HTR-8/SVneo (cell line): ENCODE measurements at places on chromosomes 13 and 19.

DNA sequence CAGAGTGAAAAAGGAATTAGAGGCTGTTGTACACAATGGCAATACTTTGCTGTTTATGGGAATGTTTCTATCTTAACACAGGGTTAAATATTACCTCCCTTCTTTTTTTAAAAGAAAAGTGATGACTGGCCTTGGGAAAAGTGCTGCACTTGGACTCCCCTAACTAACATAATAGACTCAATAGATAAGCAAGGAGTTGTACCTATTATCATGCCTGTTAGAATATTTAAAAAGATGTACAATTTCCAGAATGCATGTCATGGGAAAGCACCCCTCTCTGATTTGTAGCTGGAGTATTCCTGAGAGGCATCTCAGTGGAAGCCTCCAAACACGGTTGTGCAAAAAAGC is 79.3 kb upstream of the GPC6 start:
- DNase-seq = no peak

DNA sequence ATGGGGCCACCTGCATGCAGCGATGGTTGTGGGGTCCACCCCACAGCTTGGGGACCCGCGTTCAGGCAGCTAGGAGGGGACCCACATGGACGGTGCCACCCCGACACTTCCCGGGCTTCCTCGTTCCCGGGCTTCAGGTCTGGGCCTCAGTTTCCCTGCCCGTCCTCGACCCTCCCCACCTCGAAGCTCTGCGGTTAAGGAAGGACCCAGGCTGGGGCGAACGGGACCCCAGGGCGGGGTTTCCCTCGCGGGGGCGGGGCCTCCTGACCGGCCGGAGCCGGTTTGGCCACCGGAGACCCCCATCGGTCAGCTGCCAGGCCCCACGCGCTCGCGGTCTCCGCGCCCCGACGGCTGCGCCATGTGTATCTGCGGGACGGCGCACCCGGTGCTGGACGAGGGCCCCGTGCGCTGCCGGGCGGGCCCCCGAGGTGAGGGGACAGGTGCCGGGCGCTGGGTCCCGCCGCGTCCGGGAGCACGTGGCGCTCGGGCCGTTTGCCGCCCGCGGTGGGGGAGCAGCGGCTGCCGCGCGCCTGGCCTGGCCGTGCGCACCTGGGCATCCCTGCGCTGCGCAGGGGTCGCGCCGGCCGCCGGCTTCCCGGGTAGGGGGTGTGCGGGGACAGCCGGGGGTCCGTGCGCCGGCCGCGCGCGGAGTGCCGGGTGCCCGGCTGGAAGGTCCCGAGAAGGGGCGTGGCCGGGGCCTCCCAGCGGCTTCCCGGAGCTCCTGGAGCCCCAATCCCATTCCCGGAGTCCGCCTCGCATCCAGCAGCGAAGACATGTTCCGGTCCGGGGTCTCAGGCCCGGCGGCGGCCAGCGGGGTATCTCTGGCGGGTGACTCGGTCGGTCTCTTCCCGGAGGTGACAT is 4.2 kb downstream of the ARHGAP45 start:
- no peak for DNase-seq

GRCh38 chr19:6710273-6711077 is 10.0 kb downstream of the C3 start:
- no peak for DNase-seq

DNA sequence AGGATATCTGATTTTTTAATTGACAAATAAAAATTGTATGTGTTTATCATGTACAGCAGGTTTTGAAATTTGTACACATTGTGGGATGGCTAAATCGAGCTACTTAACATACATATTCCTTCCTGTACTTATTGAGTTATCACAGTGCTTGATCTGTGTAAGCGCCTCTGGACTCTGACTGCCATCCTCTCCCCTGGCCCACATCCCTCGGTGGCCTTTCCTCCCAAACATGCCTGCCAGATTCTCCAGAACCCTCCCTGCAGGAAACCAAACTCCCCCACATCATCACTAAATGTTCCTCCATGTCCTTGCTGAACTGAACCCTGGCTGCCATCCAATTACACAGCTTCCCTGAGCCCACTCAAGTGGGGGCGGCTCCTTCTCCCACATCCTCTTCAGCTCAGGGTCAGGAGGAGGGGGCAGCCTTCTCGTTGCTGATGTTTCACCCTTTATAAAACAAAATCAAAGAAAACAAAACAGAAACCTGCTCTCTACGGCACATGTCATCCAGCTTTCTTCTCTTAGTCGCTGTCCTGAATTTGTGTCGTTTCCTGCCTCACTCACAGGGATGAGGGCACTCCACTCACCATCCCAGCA is 97.1 kb upstream of the SPATA13 start:
- DNase-seq = no peak

GRCh38 chr13:44971656-44972595 is 17.3 kb downstream of the NUFIP1 start:
- DNase-seq = no peak

DNA sequence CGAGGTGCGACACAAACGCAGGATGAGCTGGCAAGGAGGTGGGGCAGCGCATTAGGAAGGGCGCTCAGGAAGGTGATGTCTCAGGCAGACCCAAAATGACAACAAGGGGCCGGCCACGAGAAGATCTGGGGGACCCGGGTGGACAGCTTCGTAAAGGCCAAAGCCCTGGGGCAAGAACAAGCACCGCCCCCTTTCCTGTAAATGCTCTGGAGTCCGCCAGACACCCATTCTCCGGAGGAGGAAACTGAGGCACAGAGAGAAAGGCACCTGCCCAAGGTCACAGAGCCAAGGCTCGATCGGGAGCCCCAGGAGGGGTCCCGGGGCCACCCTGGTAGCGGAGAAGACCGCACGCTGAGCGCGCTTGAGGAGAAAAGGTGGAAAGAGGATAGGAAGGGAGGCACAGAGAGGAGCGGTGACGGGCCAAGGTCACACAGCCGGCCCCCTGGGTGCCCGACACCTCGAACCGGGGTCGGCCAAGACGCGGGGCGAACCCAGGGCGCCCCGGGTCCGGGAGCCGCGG is 571 bp downstream of the SAFB2 start:
- DNase-seq = no peak

- no peak for DNase-seq
Measured at GRCh38 chr13:72536714-72537394, 190.6 kb downstream of the MZT1 start.

DNA sequence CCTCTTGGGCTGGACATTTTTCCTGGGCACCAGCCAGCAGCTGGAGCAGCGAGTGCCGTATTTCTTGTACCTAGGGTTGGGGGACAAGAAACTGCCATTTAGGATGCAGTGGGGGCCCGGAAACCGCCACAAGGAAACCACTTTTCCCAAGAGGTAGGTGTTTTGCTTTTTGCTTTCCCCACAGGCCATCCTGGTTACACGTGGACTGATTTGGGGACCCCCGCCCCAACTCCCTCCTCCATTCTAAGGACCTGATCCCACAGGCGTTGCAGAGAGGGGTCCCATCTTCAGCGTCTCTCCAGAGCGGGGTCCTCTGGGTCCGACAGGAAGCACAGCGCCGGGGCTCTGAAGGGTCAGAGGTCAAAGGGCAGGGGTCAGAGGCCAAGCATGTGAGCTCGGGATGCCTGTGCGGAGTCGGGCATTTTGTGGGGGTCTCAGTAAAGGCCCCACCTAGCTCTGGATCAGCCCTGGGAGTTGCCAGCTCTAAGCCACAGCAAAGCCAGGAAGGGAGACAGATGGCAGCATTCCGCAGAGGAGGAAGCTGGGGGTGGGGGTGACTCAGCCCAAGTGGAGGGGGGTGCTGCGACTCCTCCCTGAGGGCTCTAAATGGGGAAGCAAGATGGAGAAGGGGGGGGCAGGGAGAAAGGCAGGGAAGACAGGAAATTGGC is 4.3 kb downstream of the ZGLP1 start:
- no peak for DNase-seq

- DNase-seq = no peak
Measured at GRCh38 chr19:1363599-1363998, 20.1 kb upstream of the NDUFS7 start.

- DNase-seq = no peak
Measured at GRCh38 chr13:99295488-99296252, 11.5 kb downstream of the GPR183 start.

DNA sequence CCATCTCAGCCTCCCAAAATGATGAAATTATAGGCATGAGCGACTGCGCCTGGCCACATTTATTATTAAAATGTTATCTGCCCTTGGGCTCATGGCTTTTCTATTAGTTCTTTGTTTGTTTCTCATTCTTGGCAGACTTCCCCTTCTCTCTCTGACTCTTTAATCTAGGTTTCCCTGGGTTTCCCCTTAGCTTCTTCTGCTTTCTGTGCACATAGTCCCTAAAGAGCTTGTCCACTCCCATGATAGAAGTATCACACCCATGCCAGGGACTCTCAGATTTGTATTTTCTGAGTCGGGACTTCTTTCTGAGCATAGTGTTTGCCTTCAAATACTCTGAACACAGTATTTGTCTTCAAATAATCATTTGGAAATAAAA is 38.6 kb upstream of the ITM2B start:
- no peak for DNase-seq

DNA sequence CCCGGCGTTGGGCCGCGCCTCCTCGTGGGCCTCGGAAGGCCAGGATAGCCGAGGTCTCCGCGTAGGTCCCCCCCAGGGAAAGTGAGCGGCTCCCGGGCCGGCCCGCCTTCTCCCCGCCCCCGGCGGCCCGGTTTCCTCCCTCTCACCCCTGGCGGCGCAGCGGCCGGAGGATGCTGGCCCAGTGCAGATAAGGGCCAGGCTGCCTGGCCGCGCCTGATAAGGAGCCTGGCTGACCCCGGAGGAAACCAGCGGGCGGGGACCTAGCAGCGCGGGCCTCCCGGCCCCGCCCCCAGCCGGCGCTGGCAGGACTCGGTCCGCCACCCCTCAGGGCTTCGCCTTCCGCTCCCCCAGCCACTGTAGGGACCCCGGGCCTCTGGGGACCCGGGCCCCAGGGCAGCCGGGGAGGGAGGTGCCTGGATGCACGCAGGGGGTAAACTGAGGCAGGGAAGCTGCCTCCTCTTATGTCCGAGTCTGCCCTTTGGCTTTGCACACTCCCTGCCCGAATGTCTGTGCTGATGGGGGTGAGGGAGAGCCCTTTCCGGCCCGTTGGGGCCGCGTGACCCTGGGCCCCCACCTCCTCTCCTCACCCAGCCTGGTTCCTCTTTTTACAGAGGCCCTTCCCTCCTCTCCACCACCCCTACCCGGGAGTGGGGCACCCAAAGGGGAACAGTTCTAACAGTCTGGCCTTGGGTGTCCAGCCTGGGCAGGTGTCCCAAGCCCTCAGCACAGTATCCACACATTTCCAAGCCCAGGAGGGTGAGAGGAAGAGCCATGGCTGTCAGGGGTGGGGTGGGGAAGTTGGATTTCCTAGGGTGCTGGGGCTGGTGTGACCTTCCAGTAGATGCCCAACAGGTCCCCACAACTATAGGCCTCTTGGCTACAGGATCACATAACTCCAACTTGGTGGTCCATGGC is at the start of gene LYL1:
Gene LYL1 (minus strand): TSS at position 193 of the 915 bp plus-strand sequence. CDS start 1,687 bp downstream, outside the sequence.
- no peak for DNase-seq

DNA sequence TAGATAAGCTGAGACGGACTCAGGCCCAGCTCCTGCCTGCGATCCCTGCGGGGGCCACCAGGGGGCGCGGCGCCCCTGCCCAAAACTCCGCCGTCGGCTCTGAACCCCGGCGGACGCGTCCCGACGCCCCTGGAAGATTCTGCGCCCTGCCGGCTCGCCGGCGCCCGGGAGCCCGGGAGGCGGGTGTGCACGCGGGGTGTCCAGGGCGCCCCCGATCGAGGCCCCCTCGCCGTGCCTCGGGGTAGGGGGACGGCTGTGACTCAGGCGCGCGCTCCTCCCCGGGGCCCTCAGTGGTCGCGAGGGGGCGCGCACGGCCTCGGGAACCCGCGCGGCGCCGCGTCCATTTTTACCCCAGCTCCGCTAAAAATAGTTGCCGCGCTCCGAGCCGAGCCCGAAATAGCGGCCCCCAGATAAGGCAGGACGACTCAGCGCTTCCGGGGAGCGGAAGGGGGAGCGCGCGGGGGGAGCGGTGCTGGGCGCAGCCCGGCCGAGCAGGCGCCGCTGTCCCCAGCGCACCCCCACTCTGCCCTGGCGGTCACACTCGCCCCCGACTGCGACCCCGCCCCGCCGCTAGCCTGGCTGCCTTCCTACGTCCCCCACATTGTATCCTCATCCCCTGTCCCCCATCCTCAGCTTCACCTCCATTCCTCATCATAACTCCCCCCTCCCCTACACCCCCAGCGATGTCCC is 16.0 kb upstream of the ERCC1 start:
- DNase-seq = peak; percentile 71

- DNase-seq = no peak
Measured at GRCh38 chr13:114015111-114015968, 41.5 kb upstream of the C13orf46 start.

GRCh38 chr13:79194272-79194671 is 211.8 kb downstream of the RBM26 start:
- no peak for DNase-seq

DNA sequence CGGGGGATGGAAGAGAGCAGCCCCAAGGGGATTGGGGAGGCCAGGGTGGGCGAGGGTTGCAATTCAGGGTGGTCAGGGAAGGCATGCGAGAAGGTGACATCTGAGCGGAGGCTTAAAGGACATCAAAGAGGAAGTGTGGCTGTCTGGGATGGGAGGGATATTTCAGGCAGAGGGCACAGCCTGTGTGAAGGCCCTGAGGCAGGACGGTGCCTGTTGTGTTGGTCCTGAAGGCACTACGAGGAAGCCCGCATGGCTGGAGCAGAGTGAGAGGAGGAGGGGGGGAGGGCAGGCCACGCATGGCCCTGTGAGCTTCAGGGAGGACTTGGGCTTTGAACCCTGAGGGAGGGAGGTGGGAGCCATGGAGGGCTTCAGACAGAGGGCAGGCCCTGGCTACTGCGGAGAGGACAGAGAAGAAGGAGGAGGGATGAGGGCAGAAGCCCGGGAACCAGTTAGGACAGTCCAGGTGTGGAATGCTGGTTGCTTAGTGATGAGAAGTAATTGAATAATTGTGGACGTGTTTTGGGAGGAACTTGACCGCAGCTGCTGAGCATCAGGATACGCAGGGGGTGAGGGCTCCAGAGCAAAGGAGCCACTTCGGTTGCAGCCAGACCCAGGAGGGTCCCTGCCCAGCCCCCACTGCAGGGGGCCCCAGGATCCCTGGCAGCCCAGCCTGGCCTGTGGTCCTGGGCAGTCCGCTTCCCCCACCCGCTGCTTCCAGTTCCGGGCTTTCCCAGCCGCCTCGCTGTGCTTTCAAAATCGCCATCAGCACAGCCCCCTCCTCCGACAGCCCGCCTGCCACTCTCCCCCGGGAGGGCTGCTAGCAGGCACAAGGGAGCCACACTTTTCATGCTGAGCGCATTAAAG is 6.2 kb downstream of the TLE6 start:
- no peak for DNase-seq

GRCh38 chr13:78323848-78324247 is 279.5 kb downstream of the POU4F1 start:
- DNase-seq = peak; percentile 1

GRCh38 chr19:49459388-49459787 is 6.4 kb downstream of the ALDH16A1 start:
- DNase-seq = no peak

DNA sequence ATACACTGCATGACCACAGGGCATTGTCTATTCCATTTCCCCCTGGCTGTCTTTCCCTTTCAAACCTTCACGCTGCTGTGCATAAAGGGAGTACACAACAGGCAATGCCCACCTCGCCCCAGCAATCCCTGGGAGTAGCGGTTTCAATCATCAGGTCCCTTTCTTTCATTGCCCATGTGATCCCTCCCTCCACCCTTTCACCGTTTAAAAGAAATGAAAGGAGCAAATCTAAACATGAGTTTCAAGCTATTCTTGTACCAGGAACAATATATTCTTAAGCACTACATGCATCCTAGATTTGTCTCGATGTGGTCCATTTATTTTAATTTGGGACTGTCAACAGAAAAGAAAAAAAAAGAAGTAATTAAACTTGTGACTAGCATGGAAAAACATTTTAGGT is 123.4 kb upstream of the ARGLU1 start:
- no peak for DNase-seq

GRCh38 chr19:53915000-53915399 is 5.9 kb downstream of the CACNG7 start:
- no peak for DNase-seq
